ENCODE measurements at places on chromosomes 4 and X.

DNA sequence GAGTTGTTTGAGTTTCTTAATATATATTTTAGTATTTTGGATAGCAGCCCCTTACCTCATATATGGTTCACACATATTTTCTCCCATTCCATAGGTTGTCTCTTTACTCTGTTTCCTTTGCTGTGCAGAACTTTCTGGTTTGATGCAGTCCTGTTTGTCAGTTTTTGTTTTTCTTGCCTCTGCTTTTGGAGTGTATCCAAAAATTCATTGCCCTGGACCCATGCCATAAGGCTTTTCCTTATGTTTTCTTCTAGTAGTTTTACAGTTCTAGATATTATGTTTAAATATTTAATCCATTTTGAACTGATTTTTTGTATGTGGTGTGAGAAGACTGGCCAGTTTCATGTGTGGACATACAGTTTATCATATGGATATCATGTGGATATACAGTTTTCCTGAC lies 58.5 kb upstream of the NUDT6 start:
- no peak for DNase-seq

- no peak for DNase-seq
Measured at GRCh38 chrX:12919051-12919450, 12.6 kb downstream of the TLR8 start.

DNA sequence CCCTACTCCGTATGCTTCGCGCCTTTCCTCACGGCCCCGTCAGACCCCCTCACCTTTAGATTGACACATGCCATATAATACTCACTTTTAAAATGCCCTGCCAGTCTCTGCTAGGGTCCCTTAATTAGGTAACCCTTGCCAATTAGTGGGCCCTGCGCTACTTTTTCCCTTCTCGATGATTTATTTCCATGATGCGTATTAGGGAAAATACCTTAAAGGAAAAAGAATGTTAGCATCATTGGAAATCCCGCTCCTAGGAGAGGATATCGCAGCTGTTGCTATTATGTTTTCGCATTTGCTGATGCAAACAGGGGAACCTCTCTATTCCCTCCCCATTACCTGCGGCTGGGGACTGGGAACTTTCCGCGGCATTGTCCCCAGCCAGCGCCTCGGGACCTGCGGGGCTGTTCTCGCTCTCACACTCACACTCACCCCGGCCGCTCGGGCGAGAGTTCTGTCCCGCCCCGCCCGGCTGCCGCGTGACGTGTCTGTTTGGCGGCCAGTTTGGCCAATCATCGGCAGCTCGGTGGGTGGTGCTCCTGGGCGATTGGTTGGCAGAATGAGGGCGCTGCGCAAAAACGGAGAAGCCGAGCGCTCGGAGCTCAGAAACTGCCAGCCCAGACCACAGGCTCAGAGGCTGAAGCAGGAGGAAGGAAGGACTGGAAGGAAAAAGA lies at the start of gene PCDH10:
Gene PCDH10, plus strand, starts transcription at position 605 of the 674 bp plus-strand sequence. CDS start 847 bp downstream, outside the sequence.
- DNase-seq, result peak; percentile 98

GRCh38 chr4:3706111-3706511 lies 60.1 kb upstream of the ADRA2C start:
- no peak for DNase-seq

GRCh38 chr4:161280929-161281328 lies 882.9 kb downstream of the FSTL5 start:
- no peak for DNase-seq

- DNase-seq, result no peak
Measured at GRCh38 chr4:98565681-98566301, 92.6 kb downstream of the TSPAN5 start.

DNA sequence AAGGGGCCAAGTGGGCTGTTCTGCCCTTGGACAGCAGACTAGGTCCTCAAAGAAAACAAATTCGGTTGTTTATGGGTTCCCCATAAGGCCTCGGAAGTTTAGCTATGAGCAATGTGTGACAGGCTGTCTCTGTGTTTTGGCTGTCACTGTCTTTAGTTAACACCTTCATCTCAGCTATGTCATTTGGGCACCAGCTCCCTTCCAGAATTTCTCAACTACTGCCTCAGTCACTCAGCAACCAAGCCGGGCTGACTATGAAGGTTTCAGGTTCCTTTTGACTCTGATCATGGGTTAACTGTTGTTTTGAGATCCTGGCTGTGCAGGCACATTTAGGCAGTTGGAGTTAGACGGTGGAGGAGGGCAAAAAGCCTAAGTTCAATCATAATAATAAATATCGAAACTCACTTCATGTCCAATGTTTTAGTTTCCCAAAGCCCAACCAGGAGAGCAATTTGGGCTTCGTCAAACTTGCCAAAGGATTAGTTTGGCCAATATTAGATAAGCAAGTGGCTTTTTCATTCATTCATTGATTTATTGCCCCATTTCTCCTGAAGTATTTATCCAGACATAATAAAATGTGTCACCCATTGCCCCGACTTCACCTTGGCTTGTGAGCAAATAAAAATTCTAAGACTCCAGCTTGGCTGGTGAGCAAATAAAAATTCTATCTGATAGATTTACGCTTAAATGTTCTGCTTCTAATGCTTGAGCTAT lies 9.1 kb upstream of the PAGE1 start:
- DNase-seq, result no peak

DNA sequence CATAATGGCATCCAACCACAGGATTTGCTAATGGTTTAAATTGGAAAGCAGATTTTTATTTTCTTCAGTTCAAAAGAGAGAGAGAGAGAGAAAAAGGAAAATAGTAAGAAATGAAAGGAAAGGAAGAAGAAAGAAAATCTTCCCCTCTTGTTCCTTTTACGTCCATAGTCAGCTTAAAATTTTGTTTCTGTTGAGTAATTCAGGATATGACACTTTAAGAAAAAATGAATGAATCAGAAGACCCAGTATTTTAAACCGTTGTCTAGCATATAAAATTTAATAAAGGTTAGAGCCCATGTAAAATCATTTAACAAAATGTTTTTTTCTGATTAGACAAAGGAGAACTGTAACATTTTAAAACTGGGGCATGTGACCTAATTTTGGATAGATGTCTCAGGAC lies 391.8 kb upstream of the EPHA5 start:
- DNase-seq, result no peak

- DNase-seq, result no peak
Measured at GRCh38 chr4:124939908-124940307, 227.4 kb upstream of the ANKRD50 start.

DNA sequence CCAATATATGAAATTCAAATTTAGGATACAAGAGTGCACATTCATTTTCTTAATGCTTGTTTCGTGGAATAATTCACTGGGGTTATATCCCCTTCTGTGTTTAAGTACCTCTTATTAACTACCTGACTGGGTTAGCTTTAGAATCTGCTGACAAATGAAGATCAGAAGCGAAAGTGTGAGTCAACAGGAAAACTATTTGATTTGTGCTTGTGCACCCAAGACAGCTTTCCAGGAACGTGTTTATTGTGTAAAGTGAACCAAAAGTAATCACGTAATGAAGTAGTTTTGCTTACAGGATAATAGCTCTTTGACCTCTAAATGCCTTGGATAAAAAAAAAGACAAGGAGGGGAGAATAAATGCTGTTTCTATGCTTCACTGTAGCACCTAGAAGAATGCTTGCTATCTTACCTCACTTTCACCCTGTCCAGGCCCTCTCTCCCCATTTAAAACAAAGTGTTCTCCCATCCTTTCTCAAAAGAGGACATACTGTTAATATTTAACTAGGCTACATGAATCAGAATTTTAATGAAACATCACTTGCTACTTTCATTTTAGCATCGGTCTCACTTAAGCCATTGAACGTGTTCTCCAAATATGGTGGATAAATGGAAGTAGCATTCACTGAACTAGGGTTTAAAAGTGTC lies 141.9 kb downstream of the THOC2 start:
- DNase-seq, result no peak

DNA sequence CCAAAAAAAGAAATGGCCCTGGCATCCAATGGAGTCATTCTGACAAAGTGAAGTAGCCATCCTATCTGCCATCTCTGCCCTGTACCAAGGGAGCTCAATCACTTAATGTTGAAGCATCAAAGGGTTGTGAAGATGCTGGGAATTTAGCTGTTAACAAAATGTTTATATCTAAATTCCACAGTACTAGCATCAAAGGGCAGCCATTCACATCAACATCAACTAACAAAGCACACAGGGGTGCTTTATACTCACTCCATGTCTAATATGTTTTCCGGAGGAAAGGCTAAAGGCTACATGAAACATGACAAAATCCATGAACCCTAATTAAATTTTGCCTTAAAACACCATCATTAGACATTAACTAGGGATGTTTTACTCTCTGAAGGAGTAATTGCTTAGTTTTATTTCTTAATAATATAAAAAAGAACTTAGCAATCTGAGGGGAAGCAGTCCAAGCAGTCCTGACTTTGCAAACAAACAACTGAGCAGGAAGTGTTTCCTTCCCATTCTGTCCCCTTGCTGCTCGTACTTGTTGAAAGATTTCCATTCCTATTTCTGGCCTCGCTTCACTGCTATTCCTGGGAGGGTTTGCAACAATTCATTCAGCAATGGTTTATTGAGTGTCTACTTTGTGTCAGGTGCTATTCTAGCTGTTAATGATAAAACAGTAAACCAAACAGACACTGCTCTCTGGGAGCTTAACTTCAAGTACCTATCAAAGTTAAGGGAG lies 208.6 kb upstream of the SLC7A11 start:
- no peak for DNase-seq

- DNase-seq, result no peak
Measured at GRCh38 chrX:132015875-132016274, 7.2 kb upstream of the STK26 start.

DNA sequence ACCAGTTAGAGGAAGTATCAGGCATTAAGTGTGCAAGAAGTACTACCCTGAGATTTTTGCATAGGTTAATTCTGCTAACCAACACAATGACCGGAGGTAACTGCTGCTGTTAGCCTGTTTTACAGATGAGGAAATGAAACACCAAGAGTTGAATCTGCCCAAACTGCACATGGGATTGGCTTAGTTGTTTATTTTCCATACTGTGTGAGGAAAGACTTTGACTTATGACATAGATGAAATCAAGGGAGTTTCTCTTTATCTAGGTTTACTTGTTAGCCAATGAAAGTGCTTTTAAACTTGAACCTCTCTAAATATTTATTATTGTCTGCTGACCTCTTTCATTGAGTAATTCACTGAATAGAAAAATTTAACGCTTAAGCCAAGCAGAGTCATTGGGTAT lies 10.3 kb downstream of the GUCY1B1 start:
- no peak for DNase-seq

GRCh38 chrX:75421688-75422230 lies 101.1 kb downstream of the ZDHHC15 start:
- no peak for DNase-seq

DNA sequence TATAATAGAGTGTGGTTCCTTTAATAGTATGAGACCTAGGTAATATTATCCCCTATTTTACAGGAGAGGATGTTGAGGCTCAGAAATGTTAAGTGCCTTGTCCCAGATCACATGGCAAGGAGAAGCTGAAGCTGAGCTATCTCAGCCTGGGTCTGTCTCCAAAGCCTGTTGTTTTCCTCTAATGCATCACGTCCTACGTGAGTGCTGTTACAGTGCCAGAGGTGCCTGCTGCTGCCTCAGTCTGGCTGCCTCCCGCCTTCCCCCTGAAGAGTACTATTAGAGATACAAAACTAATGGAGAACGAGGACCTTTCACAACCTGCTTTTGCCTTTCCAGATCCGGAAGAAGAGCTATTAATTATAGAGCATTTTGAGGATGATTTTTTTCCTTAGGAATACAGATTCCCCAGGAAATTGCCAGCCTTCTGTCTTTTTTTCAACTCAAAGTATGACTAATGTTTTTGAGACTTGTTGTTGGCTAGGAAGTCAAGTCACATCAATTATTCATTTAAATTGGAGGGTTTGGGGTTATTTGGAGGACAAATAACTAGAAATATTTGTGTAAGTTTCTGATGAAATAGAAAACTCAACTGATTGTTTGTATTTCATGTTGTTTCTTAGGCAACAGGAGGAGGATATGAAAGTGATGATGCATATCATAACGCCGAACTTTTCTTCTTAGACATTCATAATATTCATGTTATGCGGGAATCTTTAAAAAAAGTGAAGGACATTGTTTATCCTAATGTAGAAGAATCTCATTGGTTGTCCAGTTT lies 43.9 kb upstream of the MTMR1 start:
- no peak for DNase-seq

- no peak for DNase-seq
Measured at GRCh38 chr4:109414938-109415337, 18.7 kb upstream of the SEC24B start.

GRCh38 chrX:46029777-46030176 lies 515.4 kb downstream of the ZNF674 start:
- no peak for DNase-seq

GRCh38 chrX:23118890-23119527 lies 119.2 kb downstream of the DDX53 start:
- DNase-seq, result no peak

DNA sequence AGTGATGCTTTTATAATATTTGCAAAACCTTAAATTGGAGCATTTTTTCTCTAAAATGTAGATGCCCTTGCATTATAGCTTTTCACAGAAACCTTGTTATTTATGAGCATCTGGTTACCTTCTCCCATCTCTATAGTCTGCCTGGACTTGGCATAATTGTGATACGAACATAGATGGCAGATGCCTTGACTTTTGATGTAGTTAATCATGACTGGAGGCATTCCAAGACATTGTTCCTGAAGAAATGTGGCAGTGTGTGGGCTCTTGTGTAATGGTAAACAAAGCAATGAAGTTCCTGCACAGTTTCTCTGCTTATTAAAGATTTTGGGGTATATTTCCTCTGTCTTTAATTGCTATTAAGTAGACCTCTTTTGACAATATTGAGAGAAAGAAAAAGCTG lies 500.1 kb downstream of the PCDH19 start:
- no peak for DNase-seq

- DNase-seq, result peak; percentile 67
Measured at GRCh38 chrX:19303256-19303880, 40.4 kb upstream of the PDHA1 start.

DNA sequence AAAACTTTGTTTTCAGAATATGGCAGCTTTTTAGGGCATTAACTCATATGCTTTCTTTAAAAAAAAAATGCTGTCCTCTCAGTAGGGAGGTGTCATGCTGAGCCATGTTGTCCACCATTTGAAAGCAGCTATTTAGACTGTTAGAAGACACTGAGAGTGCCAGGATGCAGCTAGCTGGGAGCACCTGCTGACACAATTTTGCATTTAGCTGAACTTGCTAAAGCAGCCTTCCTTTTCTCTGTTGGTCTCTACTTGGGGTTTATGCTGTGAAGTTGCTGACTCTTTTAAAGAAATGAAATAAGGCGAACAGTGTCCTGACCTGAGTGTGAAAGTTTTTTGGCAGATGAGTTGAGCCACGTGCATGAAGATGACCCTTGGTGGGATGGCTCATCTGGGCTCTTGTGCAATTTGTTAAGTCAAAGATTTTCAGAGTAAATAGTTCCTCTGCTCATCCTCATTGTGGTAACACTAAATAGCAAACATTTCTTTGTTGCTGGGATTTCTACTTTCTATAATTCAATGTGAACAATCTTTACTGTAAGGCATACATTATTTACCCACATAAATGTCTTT lies 64.5 kb downstream of the CDS1 start:
- no peak for DNase-seq

GRCh38 chr4:25950461-25951389 lies 36.7 kb downstream of the SMIM20 start:
- DNase-seq, result no peak
